Dermis lymphatic vessel endothelial cell (primary cell): ENCODE measurements at places on chromosomes 1 and 21. TPM values are rescaled to one million over a fixed set of nuclear protein-coding genes. Genes with fewer than 3 reads are reported as not detected.

KRTAP11-1 gene
- total RNA-seq = not detected in 2 replicates

ASCL5 gene
- not detected in 2 replicates for total RNA-seq

KIF1B gene
- total RNA-seq = 30.0 and 38.7 TPM in 2 replicates

LAD1 gene
- 0.22 TPM in 1 of 2 replicates, not detected in the other for total RNA-seq

FAM72D gene
- total RNA-seq = 0.60 and 0.65 TPM in 2 replicates

SRSF10 gene
- 65.5 and 80.4 TPM in 2 replicates for total RNA-seq

PGBD5 gene
- under 0.01 and 0.09 TPM in 2 replicates for total RNA-seq

TGFB2 gene
- 9.5 and 50.7 TPM in 2 replicates for total RNA-seq

F13B gene
- total RNA-seq = not detected in 2 replicates

IFI44L gene
- total RNA-seq = 0.11 TPM in 1 of 2 replicates, not detected in the other

HES3 gene
- not detected in 2 replicates for total RNA-seq

IFI16 gene
- 42.6 and 46.7 TPM in 2 replicates for total RNA-seq

HOOK1 gene
- under 0.01 TPM in 2 replicates for total RNA-seq

VCAM1 gene
- 0.26 and 0.43 TPM in 2 replicates for total RNA-seq

TSACC gene
- total RNA-seq = 0.09 and 0.11 TPM in 2 replicates

TEDDM1 gene
- not detected in 2 replicates for total RNA-seq

PODN gene
- total RNA-seq = not detected in 2 replicates

EXOSC10 gene
- 37.8 and 45.6 TPM in 2 replicates for total RNA-seq

SPRR3 gene
- not detected in 2 replicates for total RNA-seq

LDLRAD1 gene
- total RNA-seq = not detected in 2 replicates

PLA2G2D gene
- total RNA-seq = not detected in 2 replicates

GUK1 gene
- total RNA-seq = 604 and 675 TPM in 2 replicates

CACNA1S gene
- total RNA-seq = not detected in 2 replicates

SPATA46 gene
- total RNA-seq = not detected in 2 replicates

EFNA4 gene
- total RNA-seq = 13.7 and 15.3 TPM in 2 replicates

RSPO1 gene
- total RNA-seq = not detected in 2 replicates
